Activated CD4-positive, alpha-beta T cell treated with anti-CD3 and anti-CD28 coated beads, Interleukin-2, amount 50 U/mL, for 1 hour (primary cell): ENCODE measurements at places on chromosomes 4 and X.

DNA sequence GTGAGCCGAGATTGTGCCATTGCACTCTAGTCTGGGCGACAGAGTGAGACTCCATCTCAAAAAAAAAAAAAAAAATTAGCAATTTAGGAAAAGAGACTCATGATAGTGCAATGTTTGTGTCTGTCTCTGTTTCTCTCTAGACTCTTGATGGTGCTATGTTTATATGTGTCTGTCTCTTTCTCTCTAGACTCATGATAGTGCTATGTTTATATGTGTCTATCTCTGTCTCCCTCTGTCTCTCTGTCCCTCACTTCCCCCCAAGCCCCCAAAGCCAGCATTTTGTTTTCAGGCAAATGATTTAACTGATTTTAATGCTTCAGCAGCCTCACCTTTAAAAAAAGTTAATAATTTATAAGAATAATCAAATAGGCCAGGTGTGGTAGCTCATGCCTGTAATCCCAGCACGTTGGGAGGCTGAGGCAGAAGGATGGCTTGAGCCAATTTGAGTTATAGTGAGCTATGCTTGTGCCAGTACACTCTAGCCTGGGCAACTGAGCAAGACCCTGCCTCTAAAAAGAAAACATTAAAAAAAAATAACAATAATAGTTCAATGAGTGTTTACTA is 6.9 kb downstream of the MOB1B start:
- DNase-seq, result no peak

DNA sequence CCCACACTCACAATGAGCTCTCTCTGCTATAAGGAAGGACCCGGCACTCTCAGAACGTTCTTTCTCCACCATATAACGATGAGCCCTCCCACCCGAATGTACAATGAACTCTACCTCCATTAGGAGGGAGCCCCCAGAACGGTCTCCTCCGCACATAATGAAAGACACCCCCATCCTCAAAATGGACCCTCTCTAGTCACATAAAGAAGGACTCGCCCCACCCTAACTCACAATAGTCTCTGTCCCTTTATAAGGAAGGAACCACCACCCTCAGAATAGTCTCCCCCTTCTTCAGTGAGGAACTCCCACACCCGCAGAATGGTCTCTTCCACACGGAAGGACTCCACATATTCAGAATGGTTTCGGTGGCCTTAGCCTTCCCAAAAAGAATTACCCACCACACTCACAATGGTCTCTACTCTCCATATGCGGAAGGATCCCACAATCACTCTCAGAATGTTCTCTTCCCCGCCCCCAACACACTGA is 477 bp downstream of the SLC35A2 start:
- no peak for DNase-seq

GRCh38 chr4:43471950-43472349 is 579.4 kb downstream of the GRXCR1 start:
- DNase-seq, result no peak

GRCh38 chr4:70531981-70532380 is 13.6 kb downstream of the AMTN start:
- DNase-seq, result no peak

DNA sequence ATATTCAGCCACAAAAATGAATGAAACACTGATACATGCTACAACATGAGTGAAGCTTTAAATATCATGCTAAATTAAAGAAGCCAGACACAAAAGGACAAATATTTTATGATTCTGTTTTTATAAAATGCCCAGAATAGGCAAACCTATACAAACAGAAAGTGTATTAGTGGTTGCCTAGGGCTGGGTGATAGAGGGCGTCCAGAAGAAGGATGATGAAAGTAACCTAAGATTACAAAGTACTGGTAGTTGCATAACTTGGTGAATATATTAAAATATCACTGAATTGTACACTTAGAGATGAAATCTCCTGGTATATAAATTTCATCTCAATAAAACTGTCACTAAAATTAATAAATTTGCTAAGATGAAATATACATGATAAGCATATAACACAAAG is 67.5 kb downstream of the FBXW7 start:
- no peak for DNase-seq

DNA sequence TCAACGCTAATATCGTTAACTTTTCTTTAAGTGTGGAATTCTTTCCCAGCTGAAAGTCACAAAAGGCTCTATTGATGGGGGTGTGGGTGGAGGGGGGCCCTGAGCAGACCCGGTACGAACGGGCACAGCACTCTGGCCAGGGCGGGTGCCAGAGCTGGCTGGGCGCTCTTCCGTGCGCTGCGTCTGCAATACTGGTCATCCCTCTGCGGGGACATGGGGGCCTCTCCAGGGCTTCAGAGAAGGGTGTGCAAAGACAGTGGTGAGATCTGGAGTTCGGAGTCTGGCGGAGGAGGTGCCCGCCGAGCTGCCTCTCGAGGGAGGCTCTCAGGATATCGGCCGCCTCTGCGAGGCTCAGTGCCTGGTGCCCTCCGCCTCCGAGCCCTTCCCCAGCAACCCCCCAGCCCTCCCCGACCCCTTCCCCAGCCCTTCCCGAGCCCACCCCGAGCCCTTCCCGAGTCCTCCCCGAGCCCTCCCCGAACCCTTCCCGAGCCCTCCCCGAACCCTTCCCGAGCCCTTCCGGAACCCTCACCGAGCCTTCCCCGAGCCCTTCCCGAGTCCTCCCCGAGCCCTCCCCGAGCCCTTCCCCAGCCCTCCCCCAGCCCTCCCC is 34.3 kb downstream of the FGFRL1 start:
- no peak for DNase-seq

- no peak for DNase-seq
These were observed 418.9 kb downstream of the C4orf33 start for GRCh38 chr4:129514852-129515251.

DNA sequence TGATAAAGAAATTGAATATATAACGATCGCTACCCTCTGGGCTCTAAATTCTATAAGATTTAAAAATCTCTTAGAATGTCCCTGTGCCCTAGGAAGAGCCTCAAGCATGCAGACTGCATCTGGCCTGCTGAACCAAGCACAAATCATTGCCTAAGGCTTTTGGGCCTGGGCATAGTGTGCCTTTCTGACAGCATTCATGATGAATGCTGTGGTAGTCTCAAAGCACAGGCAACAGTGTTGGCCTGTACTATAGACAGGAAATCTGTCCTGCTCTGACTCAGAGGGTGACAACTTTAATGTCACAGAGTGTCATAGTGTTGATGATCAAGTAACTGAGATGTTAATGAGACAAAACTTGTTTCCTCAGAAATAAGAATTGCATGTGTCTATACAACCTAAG is 717.3 kb downstream of the STIM2 start:
- DNase-seq, result no peak
